ENCODE measurements at places on chromosomes 1 and 21. TPM values are rescaled to one million over a fixed set of nuclear protein-coding genes. Genes with fewer than 3 reads are reported as not detected.

Gene RPTN
- total RNA-seq: not detected

DNA sequence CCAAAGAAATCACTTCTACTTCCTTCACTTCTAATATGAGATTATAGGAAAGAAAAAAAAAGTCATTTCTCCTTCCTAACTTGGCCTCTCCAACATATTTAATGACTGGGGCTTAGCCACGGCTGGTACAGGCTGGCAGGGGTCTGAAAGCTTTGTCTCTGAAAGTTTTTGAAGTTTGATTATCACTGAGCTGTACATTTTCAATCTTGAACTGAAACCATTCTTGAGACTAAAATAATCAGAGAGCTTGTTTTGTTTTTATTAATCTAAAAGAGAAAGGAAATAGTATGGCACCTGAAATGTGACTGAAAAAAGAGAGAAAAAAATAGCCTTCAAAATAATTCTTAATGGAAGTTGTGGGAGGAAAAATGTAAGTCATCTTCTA lies 3.8 kb upstream of the KRTAP19-8 start:
- DNase-seq: no peak

DNA sequence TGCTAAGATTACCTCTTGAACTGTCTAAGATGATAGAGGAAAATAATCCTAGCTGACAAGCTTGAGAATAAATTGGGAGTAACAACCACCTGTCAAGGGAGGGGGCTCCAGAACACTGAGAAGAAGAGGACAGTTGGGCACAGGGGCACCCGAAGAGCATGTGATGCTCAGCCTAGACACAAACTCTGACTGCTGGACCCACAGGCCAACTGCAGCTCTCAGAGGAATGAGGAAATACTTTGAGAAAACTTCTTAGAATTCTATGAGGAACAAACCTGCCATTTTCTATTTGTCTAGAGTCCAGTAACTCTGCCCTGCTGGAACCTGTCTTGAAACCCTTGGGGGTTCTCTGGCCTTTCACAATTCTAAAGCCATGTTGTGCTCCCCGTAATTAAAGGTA lies 124.1 kb upstream of the KCNK2 start:
- DNase-seq: no peak

DNA sequence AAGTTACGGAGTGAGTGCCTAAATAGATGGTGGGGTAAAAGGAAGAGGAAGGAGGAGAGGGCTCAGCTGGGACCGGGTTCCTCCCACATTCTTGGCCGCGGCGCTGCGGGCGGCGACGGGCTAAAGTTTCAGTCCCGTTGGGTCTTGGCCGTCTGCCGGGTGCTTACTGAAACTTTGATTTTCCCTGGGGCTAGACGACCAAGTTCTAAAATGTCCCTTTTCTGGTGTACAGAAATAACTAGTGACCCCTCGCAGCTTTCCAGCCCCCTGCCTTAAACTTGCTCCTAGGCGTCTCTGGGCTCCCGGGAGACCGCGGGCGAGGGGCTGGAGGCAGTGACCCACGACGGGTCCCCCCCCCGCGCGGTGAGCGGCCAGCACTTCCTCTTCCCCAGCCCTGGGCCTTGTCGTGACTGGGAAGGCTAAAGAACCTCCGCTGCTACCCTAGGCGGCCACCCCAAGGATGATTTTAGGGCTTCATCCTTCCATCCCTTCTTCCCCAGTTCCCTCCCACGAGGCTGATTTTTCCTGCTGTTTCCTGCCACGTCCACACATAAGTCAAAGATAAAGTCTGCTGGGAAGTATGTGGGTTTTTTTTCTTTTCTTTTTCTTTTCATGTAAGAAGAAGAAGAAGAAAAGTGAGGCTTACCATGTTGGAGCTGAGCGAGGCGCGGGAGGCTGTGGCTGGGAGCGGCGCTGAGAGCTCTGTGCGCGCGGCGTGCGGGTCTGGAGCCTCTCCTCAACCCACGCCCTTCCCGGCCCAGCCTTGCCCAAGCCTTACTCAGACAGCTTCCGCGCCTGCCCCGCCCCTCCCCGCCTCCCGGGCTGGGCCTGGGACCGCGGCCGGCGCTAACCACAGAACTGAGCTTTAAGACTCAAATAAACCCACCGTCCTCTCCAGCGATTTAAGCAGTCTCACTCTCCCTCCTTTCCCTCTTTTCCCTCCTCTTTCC lies at the start of gene S100A11:
TSS of gene S100A11 (minus strand) at position 738 of the 950 bp plus-strand sequence. CDS start at position 649, 89 bp downstream.
- DNase-seq: peak; percentile 84

Gene LIN28A
- total RNA-seq: 97.3 TPM

Gene NUAK2
- total RNA-seq: 8.0 TPM

Gene FAM72C
- 0.22 TPM for total RNA-seq

DNA sequence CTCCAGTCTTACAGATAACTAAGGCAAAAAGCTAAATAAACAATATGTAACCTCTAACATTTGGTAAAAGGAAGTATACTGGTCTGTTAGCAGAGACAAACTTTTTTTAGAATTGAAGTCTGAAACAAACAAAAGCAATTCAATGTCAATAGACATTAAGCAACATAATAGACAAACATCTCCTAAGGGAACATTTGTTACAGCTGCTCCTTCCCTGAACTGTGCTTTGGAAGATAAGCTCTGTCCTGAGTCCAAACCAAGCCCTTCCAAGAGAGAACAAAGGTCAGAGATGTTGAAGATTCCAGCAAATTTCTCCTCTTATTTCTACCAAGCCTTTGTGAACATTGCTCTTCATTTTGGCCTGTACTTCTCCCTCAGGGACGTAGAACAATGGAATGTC lies 25.3 kb downstream of the FMO2 start:
- no peak for DNase-seq

- DNase-seq: peak; percentile 21
Observed at GRCh38 chr1:113980110-113980509, 836 bp downstream of the OLFML3 start.

- no peak for DNase-seq
Observed at GRCh38 chr1:17282836-17283235, 25.2 kb upstream of the PADI4 start.

Gene C8A
- total RNA-seq: not detected

DNA sequence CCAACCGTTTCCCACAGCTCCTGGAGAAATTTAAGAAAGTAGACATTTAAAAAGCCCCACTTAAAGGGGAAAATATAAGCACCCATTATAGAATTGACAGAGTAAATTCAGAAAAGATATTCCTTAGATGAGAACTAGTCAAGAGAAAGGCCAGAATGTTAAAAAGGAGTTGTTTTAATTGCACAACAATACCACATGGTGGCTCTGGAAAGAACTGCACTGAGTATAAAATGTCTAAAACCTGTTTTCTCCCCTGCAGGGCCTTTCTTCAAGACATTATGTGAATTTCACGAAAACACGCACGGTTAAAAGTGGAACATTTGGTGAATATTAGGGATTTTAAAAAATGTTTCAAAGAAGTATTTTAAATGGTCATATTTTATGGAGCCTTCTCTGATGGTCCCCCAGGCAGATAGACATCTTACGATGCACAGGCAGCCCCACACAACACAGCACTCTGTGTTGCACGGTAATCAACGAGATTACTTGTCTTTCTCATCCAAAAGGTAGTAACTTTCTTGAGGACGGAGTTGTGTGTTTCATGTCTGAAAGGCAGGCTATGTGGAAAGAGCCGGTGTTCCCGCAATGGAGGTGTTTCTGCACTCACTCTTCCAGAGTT lies 101.9 kb downstream of the PRRX1 start:
- DNase-seq: no peak

Gene SYCP1
- not detected for total RNA-seq

Gene ATP1A2
- not detected for total RNA-seq

GRCh38 chr1:186194107-186194756 lies 180.8 kb downstream of the TPR start:
- no peak for DNase-seq

DNA sequence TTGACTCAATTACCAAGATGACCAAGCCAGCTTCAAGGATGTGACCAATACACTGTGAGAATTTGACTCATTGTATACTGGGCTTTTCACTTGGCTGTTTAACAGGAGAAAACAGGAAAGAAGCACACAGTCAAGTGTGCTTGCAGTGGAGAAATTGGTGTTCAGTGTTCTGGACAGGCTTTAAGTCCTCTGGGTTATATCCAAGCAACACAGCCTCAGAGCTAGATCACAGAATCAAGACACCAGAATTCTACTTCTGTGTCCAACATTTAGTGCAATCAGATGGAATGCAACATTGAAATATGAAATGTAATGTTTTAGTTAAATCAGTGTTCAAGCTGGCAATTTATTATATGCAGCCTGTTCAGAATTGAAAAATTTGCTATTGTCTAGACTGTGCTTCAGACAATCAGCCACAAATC lies 694.4 kb downstream of the LTN1 start:
- DNase-seq: no peak

Gene CNTN2
- total RNA-seq: 208 TPM

DNA sequence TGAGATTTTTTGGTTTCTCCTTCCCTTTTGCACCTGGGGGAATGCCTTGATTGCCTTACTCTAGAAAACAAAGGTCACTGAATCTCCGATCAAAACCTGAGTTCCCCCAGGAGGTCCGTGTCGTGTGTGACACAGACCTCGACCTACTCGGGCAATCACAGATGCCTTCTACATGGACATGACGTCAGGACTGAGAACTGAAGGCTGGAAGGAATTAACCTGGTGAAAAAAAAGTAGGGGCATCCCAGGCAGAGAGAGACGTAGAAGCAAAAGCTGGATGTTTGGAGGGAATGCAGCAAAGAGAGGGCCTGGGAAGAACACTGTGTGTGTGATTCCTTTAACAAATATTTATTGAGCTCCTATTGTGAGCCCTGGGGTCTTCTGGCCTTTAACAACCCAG lies 178.0 kb downstream of the PRDM2 start:
- DNase-seq: no peak

Gene TRNP1
- 13.9 TPM for total RNA-seq

- no peak for DNase-seq
Observed at GRCh38 chr1:213698092-213698702, 289.6 kb upstream of the PROX1 start.

All from glutamatergic neuron (in vitro differentiated cells).